ENCODE measurements at places on chromosomes 2 and 18. TPM values are rescaled to one million over a fixed set of nuclear protein-coding genes. Genes with fewer than 3 reads are reported as not detected.

RTKN gene
- total RNA-seq: 18.5 TPM

LHCGR gene
- total RNA-seq: 0.24 TPM

- no peak for DNase-seq
These were observed 58.7 kb upstream of the LRP1B start for GRCh38 chr2:142189501-142189900.

DNA sequence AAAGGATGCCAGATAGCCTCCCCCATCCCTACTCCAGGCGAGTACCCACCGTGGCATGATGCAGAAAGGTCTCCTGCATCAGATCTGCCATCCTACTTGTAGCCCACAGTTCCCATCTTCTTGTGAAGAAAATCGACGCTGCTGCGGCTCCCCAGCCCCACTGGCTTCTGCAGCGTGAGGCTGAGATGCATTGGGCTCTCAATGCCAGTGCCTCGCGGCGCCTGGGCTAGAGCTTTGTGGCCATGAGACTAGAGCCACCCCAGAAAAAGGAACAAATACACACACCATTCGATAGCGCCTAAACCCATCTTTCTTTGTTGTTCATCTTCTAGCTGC is 2.8 kb downstream of the NOL4 start:
- DNase-seq: no peak

GRCh38 chr2:38097258-38097987 is 21.5 kb upstream of the CYP1B1 start:
- no peak for DNase-seq

DNA sequence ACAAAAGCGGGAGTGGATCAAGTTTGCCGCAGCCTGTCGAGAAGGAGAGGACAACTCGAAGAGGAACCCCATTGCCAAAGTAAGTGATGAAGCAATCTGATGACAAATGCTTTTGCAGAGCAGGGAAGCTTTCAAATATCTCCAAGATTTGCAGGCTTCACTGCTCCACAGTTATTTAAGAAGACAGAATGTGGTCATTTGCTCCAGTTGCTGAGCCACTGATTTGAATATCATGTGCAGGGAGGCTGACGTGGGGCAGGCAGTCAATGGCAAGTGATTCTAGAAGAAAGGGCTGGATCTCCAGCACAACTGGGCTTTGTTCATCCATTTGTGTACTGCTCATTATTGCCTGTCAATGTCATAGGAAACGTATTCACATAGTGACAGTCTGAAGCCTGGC is 10.2 kb downstream of the DSG4 start:
- no peak for DNase-seq

C2orf92 gene
- 4.6 TPM for total RNA-seq

Data from cardiac septum (tissue), 1 donor.